ENCODE measurements at places on chromosomes 6 and 20.

GRCh38 chr20:2234598-2235191, 61.1 kb upstream of the TGM3 start:
- DNase-seq = no peak

DNA sequence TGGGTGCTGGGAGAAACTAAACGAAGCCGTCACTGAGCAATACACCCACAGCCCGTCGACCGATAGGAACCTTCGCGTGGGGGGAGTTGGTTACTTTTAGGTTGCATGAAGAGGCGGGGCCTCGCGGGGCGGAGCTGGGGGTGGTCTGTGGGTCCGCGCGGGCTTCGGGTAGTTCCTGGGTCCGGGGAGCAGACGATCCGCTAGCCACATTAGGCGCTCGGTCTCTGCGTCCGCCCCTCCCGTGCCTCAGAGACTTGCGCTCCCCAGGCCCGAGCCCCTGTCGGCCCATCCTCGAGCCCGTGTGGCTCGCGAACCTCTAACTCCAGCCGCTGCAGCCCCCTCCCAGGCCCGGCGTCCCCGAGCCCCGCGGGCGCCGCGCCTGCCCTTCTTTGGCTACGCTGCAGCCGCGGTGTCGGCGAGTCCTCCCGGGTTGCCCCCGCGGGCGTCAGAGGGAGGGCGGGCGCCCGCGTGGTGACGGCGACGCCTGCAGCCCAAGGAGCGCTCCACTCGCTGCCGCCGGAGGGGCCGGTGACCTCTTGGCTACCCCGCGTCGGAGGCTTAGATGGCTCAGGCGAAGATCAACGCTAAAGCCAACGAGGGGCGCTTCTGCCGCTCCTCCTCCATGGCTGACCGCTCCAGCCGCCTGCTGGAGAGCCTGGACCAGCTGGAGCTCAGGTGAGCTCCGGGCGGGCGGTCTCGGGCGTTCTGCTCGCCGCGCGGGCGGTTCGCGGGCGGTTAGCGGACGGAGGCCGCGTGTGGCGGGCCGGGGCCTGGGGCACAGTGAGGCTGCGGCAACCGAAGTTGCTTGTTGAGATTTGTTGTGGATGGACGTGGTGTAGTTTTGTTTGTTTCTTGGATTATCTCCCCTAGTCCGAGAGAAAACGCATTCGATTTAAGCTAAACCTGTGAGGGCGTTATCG, at the start of gene BAG2:
TSS of gene BAG2 (plus strand) at position 191 of the 920 bp plus-strand sequence. CDS start at position 563, 372 bp downstream.
- peak; percentile 90 for DNase-seq

GRCh38 chr20:21303061-21303871, at the start of gene XRN2:
Gene XRN2, plus strand, starts transcription at chr20:21303331. Its CDS starts 68 bp downstream, at chr20:21303399.
- peak; percentile 93 for DNase-seq

GRCh38 chr6:165988302-165988756, 179.3 kb downstream of the TBXT start:
- DNase-seq = no peak

GRCh38 chr6:23414922-23415321, 711.1 kb upstream of the NRSN1 start:
- no peak for DNase-seq

GRCh38 chr6:170045563-170045960, 245.3 kb downstream of the DLL1 start:
- no peak for DNase-seq

GRCh38 chr20:50967586-50967985, 9.0 kb downstream of the MOCS3 start:
- DNase-seq = no peak

- DNase-seq = no peak
Measured at GRCh38 chr6:135008941-135009290, 45.7 kb downstream of the HBS1L start.
